ENCODE measurements at places on chromosomes 7 and 10. TPM values are rescaled to one million over a fixed set of nuclear protein-coding genes. Genes with fewer than 3 reads are reported as not detected.
A peak's percentile ranks its signal among the peaks of the same experiment; 100 is the strongest.

- DNase-seq = no peak
Observed at GRCh38 chr7:46929359-46929758, 652.6 kb downstream of the TNS3 start.

DNA sequence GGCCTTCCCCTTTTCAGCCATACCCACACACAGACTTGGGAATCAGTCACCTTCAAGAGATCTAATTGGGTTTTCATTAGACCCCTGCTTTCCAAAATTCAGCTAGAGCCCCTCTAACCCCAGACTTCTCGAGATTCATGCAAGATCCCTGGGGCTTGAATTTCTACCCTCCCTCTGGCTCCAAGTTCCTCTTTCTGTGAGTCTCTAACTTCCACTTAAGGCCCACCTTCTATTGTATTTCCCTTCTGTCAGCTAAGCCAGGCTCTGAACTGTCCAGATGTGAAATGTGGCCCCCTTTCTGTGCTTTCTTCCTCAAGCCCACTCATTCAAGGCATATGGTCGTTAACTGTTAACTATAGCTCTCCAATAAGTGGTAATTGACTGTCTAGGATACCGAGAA is 132.2 kb downstream of the ZNF365 start:
- no peak for DNase-seq

DNA sequence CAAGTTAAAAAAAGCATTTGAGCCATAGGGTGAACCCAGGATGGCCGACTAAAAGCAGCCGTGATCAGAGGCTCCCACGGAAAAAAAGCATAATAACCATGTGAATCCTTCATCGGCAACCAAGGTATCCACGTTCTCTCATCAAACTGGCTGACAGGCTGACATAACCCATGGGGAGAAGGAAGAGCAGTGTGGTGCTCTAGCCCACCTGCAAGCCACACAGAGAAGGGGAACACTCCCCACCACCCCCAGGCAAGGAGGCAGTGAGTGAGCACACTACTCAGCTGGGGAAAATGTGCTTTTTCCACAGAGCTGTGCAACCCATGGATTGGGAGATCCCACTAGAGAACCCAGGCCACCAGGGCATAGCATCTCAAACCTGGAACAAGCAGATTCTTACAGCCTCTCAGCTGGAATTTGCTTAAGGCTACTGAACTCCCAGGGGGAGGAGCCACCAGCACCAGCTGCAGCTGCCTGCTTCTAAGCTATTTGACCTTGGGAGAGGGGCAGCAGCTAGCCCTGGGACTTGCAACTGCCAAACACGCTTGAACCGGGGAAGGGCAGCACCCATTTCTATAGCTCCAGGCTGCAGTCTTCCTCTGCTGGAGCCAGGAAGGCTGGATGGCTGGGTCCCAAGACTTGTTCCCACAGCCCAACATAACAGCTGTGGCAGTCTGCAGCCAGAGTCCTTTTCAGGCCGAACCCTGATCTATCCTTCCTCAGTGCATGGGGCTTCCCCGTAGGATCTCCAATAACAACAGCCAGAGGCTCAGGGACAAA is 178.2 kb upstream of the NRG3 start:
- DNase-seq = no peak

- DNase-seq = no peak
Observed at GRCh38 chr7:48035967-48036478, 680 bp downstream of the C7orf57 start.

GRCh38 chr10:113126229-113127201 is 176.5 kb downstream of the TCF7L2 start:
- peak; percentile 13 for DNase-seq

DNA sequence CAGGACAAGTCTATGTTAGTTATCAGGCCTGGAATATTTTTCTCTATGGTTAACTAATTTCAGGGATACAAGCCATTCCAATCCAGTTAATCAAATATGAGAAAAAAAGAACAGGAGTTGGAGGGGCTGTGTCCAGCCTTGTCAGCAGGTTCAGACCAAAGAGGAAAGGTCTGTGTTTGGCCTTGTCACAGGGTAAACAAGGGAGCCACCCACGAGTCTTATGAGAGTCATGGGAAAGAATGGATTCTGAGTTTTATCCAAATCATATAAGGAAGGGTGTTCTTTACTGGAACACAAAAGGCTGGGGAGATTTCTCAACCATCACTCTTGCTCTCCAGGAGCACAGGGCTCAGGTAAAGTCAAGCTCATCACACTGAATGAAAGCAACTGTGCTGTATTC is 99.1 kb downstream of the XPNPEP1 start:
- no peak for DNase-seq

DNA sequence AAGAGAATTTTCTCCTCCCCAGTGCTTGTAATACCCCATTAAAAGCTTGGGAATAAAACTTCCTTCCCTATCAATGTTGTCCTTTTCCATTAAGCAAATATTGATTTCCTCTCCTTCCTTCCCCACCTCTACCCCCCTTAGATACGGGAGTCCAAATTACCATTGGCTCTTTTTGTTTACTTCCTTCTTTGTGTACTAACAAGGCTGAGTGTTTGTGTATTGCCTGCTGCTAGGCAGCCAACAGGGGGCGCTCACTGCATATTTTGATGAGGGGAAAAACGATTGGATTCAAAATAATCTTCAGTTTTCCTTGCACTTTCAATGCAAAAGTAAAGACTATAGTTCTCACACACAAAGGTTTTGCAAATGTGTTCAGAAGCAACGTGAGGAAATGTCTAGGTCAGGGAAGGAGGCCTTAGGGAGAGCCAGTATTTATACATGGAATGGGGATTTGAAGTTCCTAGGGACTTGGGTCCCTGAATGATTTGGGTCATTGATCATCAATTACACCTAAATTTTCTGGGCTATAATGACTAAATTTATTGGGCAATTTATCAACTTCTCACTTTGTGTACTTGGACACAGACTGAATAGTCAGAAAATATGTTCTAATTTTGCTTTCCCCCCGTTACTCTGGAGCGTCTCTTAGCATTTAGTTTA is 23.6 kb upstream of the VPS41 start:
- DNase-seq = peak; percentile 13

DNA sequence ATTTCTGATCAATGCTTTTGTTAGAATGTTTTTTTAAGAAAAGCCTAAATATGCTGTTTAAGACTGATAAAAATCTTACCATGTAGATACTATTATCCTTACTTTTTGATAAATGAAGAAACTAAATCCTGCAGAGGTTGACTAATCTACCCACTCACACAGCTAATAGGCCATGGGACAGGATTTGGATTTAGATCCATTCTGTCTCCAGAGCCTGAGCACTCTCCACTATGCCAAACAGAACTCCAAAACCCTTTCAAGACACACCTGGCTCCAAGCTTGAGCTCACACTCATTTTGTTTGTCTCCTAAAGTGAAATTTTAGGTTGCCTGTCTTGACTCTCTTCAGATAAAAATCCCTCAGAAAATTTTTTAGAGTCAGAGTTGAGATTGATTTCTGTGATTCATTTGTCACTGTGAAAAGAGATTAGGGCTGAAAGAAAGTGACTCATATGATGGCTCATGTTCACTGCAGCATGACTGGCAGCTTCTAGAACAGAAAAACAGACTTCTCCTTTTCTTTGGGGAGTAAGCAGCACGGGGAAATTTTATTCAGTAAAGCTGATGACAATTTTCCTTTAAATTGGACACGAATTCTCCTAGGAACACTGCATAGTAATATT is 132.3 kb upstream of the POT1 start:
- DNase-seq = no peak

GRCh38 chr10:28711041-28711440 is 33.7 kb downstream of the BAMBI start:
- DNase-seq = no peak

GRCh38 chr10:115092555-115093285 is 445 bp upstream of the ATRNL1 start:
- peak; percentile 14 for DNase-seq

DNA sequence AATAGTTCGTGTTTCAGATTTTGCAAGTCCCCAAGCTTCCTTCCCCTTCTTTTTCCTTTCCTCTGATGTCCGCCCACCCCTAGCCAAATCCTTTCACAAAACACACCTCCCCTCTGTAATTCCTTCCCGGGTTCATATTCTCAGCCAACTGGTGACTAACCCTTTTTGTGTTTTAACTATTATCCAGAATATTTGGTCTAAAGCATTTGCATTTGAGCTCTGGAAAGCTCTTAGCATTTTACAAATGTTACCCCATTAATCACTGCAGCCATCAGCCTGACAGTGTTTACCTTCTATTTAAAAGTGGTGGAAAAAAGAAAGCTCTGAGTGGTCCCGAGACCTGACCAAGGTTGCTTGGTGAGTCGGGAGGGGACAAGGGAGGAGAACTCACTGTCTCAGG is 139.0 kb downstream of the CREB5 start:
- no peak for DNase-seq

DNA sequence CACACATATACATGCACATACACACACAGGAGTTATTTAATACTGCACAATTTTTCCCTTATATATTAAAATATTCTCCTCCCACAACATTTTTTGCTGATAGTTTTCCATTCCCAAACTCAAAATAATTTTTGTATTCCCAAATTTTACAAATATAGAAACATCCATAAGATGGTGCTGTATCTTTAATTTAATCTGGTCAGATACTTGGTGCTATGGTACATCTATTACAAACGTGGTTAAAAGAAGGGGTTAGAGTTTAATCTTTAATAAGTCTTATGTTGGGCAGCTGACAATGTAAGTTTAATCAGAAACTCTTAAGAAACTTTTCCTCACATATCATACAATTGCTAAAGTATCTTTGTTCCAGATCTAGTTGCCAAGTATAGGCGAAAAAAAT is 10.2 kb upstream of the CADPS2 start:
- DNase-seq = no peak

GRCh38 chr7:106749165-106749564 is 88.2 kb upstream of the CCDC71L start:
- no peak for DNase-seq

DNA sequence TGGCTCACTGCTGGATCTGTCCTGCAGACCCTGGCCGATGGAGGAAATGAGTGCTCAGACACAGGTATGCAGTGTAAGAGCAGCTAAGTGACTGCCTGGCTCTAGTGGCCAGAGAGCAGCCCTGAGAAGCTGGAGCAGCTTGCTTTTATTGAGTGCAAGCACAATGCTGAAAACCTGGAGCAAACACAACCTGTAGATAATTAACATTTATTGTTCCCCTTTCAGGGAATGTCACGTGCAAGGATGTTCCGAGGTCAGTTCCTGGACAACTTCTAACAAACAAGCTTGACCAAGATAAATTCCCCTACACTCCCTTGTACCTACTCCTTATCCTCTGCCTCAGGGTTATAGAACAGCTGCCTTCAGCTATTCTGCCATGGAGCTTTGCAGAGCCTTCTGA is 31.3 kb downstream of the DDC start:
- no peak for DNase-seq

DNA sequence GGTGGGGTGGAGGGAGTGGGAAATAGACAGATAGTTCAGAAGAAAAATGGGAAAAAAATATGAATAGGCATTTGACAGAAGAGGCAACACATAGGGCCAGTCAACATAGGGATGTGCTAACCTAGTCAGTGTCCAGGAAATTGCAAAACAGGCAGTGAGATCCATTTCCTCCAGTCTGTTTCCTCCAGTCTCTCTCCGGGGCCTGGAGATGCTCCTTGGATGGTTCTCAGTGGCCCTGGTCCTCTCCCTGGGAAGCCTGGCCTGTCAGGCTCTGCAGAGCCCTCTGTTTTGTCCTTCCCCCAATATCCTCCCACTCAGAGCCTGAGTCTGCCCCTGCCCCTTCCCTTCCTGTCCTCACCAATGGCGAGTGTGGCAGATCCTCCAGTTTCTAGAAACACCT is 52.6 kb downstream of the SYPL1 start:
- no peak for DNase-seq

- DNase-seq = no peak
Observed at GRCh38 chr7:53642361-53642760, 606.9 kb downstream of the POM121L12 start.

GRCh38 chr7:123439191-123439590 is 95.2 kb downstream of the IQUB start:
- no peak for DNase-seq

- DNase-seq = no peak
Observed at GRCh38 chr10:109784236-109784635, 139.1 kb downstream of the XPNPEP1 start.

DNA sequence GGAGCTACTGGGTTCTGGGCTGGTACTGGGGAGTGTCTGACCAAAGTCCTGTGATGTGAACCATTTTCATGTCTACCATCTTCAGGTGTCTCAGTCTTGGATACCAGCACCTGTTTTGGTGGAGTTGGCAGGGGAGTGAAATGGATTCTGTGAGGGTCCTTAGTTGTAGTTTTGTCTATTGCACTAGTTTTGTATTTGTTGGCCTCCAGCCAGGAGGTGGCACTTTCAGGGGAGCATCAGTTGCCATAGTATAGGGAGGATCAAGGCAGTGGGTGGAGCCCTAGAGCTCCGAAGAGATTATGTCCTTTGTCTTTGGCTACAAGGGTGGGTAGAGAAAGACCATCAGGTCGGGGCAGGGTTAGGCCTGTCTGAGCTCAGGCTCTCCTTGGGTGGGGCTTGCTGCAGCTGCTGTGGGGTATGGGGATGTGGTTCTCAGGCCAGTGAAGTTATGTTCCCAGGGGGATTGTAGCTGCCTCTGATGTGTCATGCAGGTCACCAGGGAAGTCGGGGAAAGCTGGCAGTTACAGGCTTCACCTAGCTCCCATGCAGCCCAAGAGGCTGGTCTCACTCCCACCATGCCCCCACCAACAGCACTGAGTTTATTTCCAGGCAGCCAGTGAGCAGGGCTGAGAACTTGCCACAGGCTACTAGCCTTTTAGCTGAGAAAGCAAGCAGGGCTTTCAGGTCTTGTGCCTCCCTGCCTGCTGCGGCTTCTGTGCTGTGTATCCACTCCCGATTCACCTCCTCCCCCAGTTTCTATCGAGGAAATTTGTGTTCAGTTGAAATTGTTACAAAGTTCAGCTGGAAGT is 153.1 kb downstream of the ZNF365 start:
- DNase-seq = no peak

- DNase-seq = no peak
Observed at GRCh38 chr10:115022733-115023132, 70.4 kb upstream of the ATRNL1 start.

- DNase-seq = no peak
Observed at GRCh38 chr7:45088821-45089340, at the start of gene NACAD. Gene NACAD, minus strand, starts transcription at chr7:45088969. Its CDS starts 75 bp downstream, at chr7:45088894.

DNA sequence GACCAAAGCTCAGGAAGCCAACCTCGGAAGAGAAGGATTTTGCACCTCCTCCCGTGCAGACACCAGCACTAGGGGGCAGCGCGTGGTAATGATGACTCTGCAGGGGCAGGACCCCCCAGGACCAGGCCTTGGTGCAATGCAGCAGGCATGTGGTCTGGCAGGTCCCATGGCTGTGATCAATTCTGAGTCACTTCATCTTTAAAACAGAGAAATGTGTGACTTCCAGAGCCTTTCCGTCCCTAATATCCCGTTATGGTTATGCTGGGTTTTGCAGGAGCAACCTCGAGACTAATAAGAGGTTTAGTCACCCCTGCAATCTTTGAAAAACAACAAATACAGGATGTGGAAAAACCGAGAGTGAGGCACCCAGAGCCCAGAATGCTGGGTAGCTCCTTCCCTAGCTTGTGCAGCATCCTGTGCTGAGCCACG is 30.2 kb upstream of the GJD4 start:
- DNase-seq = no peak

- DNase-seq = no peak
Observed at GRCh38 chr10:11036424-11037011, 18.8 kb downstream of the CELF2 start.

Gene BAZ1B
- total RNA-seq = 52.6 TPM

Gene BRI3
- 67.1 TPM for total RNA-seq

Gene TSPAN15
- 20.3 TPM for total RNA-seq

Gene GJD4
- 0.22 TPM for total RNA-seq

Gene DEPP1
- 1.4 TPM for total RNA-seq

Gene CYP26C1
- total RNA-seq = 0.20 TPM

Gene RSU1
- total RNA-seq = 72.5 TPM

Gene EBF3
- not detected for total RNA-seq

Gene MYO3A
- total RNA-seq = not detected

Gene PRF1
- total RNA-seq = 16.5 TPM

Gene FAM25G
- not detected for total RNA-seq

Gene IGFBP1
- not detected for total RNA-seq

Measured in T-helper 17 cell (primary cell).